Colonic mucosa (tissue), 4 donors: ENCODE measurements at places on chromosomes 13 and 19. TPM values are rescaled to one million over a fixed set of nuclear protein-coding genes. Genes with fewer than 3 reads are reported as not detected.

Gene BIVM
- total RNA-seq = 11.8 TPM

Gene NKG7
- total RNA-seq = 2.3 TPM

Gene CD79A
- 3.5 TPM for total RNA-seq

Gene ARRDC2
- total RNA-seq = 15.8 TPM

- DNase-seq = no peak
Observed at GRCh38 chr13:50377726-50378270, 362.6 kb downstream of the KCNRG start.

DNA sequence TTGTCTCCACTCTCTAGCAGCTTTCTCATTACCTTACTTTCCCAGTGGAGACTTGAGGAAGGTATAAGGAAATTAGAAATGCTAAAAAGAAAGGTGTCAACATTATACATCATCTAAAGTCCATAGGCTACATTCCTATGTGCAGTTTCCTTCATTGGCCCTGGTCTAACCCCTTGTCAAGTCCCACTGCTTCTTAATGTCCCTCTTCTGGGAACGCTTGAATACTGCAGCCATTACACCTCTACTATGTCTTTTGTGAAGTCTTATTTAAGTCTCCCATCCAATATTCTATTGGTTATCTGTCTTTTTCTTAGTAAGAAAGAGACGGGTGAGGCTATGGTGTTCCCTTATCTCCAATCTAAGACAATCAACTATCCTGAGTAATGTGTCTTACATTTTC is 332.6 kb upstream of the TMTC4 start:
- no peak for DNase-seq

DNA sequence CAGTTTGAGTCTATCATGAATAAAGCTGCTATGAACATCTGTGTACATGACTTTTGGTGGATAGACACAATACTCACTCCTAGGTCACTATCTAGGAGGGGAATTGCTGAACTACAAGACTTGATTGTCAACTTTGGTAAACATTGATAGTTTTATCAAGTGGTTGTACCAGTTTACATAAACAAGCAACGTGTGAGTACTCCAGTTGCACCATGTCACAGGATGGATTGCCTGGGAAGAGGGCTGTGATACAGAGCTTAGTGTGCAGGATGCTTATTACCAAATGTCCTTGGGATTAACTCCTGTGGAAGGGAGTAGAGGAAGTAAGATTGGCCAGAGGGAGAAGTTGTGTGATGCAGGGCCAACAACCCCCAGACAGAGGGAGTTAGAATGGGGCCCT is 37.7 kb downstream of the RAP2A start:
- DNase-seq = no peak

- DNase-seq = no peak
Observed at GRCh38 chr19:51071095-51071405, 6.2 kb upstream of the KLK13 start.

- no peak for DNase-seq
Observed at GRCh38 chr13:85896516-85897450, 97.6 kb upstream of the SLITRK6 start.

GRCh38 chr19:56837004-56837403 is 3.5 kb downstream of the PEG3 start:
- no peak for DNase-seq

DNA sequence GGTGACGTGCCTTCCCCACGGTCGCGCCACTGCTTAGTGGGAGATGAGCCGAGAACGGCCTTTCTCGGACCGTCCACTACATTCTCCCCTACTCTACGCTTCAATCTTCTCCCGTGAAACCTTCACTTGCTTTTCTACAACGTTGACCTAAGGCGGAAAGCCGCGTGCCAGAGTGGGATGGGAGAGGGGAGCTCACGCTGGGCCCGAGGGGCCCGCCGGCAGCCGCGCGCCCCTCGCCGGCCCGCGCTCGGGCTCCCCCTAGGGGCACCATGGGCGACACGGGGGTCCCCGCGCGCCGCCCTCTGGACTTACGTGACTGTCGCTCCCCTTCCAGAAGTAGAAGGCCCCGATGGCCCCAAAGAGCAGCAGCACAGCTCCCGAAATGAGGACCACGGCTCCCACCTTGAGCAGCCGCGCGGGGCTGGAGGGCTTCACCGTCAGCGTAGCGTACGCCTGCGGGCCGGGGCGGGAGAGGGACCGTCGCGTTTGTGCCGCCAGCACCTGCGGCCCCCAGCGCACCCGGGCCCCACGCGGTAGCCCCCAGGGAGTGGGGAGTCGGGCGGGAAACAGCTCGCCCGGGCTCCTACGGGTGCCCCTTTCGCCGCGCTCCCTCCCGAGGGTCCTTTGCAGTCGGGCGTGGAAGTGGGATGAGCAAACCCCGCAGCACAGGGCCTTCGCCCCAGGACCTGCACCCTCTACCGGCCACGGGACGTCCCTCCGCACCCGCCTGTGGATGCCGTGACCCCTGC is 727 bp downstream of the CNMD start:
- DNase-seq = no peak
